NCI-H1092 (cell line): ENCODE measurements at places on chromosomes 4 and X.

DNA sequence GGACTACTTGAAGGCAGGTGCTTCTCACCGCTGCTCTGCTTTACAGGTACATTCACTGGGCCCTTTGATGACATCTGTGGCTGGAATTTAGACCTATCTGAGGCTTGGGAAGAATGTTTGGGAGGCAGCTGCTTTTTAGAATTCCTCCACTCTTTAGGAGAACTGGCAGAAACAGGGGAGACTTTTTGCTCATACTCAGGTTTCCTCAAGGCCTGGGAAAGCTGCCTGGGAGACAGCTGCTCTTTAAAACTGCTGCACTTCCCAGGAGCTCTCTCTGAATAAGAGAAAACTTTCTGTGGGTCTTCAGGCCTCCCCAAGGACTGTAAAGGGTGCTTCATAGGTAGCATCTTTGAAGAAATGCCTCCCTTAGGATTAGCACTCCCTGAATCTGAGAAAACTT lies 14.3 kb downstream of the CT47C1 start:
- DNase-seq, result no peak

GRCh38 chr4:123597586-123597985 lies 201.0 kb downstream of the SPRY1 start:
- DNase-seq, result no peak

GRCh38 chr4:75643651-75644050 lies 13.3 kb upstream of the CDKL2 start:
- DNase-seq, result no peak

GRCh38 chr4:118953276-118953675 lies 64.6 kb downstream of the SYNPO2 start:
- no peak for DNase-seq

- DNase-seq, result peak; percentile 45
These were observed 196.3 kb upstream of the MAB21L2 start for GRCh38 chr4:150385606-150386005.

- DNase-seq, result no peak
These were observed 198.4 kb downstream of the STK32B start for GRCh38 chr4:5249727-5250126.

- DNase-seq, result no peak
These were observed 317 bp downstream of the CMC4 start for GRCh38 chrX:155070663-155070974.
